Activated T-helper 9 cell treated with anti-CD3 and anti-CD28 coated beads, Interleukin-2, amount 50 U/mL, for 16 hours (primary cell): ENCODE measurements at places on chromosomes 12 and 14.

GRCh38 chr14:81516986-81517797, 16.5 kb downstream of the SEL1L start:
- DNase-seq: no peak

DNA sequence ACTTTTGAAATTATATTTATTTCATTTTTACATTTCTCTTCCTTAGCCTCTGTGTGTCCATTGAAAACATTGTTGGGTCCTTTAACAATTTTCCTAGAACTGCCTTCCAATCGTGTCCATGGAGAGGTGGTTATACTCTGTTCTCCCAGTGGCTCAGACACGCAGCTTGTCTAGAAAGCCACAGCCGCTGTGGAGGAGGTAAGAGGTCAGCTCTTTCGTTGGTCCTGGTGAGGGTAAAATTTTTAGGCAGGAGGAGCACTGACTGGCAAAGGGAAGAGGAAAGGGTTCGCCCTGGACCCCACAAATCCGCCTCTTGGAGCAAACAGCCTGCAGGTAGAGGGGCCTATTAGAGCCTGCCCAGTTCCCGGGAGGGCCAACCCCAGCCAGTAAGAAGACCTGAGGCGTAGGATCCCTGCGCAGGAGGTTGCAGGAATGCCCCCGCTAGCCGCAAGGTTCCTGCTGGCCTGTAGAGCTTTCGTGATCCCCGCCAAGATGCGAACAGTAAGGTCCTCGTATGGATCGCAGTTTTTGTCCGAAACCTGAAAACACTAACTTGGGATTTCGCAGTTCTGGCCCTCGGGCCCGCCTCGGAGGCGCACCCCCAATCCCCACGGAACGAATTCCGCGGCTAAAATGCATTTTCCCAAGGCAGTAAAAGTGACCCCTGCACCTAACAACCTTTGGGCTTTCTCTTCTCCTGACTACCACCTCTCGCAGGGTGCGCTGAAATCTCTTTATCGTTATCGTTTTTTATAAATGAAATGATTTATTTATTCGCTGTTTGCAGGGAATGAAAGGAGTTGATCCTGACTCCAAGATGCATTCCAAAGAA, 7.5 kb upstream of the PAX9 start:
- no peak for DNase-seq

GRCh38 chr12:32273712-32274111, 125.6 kb upstream of the FGD4 start:
- DNase-seq: no peak

DNA sequence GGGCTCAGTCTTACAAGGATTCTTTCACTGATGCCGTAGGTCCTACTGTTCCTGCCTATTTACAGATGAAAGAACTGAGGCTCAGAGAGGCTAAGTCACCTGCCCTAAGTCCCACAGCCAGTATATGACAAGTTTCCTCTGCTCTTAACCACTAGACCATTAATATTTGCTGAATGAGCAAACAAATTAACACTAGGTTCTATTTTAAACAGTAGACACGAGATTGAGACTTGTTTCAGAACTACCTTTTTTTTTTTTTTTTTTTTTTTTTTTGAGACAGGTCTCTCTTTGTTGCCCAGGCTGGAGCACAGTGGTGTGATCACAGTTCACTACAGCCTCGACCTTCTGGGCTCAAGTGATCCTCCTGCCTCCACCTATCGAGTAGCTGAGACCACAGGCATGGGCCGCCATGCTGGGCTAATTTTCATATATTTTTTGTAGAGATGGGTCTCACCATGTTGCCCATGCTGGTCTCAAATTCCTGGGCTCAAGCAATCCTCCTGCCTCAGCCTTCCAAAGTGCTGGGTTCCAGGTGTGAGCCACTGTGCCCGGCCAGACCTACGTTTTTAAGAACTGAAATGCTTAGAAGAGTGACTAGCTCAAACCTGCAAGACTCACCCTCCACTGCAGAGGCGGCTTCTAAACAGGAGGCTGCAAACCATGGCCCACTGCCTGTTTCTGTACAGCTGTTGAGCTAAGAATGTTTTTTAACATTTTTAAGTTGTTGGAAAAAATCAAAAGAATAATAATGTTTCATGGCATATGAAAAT, 12.9 kb downstream of the SYNE3 start:
- DNase-seq: no peak
